ENCODE measurements at places on chromosomes 3 and 15.

DNA sequence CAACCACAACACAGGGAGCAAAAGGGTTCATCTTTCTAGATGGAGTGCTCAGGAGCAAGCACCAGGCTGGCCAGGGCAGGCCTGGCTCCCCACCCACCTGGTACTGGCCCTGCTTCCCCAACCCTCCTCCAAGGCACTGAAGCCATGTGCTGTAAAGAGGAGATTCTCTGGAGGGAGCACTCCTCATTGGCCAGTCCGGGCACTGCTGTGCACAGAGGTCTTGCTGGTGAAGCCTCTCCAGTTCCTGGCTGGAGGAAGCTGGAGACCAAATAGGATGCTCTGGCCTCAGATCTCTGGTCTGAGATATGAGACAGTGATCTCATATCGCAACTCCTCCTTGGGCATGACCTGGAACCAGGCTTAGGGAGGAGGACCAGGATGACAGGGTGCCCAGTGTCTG, 7.7 kb upstream of the SEMA3F start:
- DNase-seq: no peak

- no peak for DNase-seq
These were observed 300.3 kb downstream of the ZBTB20 start for GRCh38 chr3:114846779-114847178.

GRCh38 chr3:77081240-77081661, 41.4 kb downstream of the ROBO2 start:
- DNase-seq: peak; percentile 85

- DNase-seq: peak; percentile 22
These were observed 92.4 kb upstream of the WNT5A start for GRCh38 chr3:55579496-55579895.

- no peak for DNase-seq
These were observed 7.1 kb upstream of the HDAC11 start for GRCh38 chr3:13473020-13473419.

GRCh38 chr15:89028036-89028435, 60.2 kb upstream of the ABHD2 start:
- DNase-seq: no peak

- DNase-seq: no peak
These were observed 11.4 kb downstream of the AMOTL2 start for GRCh38 chr3:134362670-134363380.

Measured in epithelial cell of prostate (primary cell).